ENCODE measurements at places on chromosomes 12 and 14.

- DNase-seq, result no peak
Observed at GRCh38 chr12:22729957-22730443, 105.0 kb downstream of the ETNK1 start.

DNA sequence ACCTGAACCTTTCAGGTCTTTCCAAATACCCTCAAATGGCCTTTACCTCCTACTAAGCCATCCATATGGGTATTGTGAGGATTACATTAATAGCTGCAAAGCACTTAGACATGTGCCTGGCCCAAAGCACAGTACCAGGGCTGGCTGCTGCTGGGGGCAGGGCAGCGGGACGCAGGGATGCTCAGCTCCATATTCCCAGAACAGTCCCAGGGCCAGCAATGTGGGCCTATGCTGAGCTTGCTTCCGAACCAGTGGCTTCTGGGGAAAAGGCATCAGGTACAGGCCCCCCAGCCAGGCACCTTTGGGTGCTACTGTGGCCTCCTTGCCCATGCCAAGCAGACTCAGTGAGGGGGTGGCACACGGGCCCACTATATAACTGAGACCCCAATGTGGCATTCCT is 10.4 kb downstream of the ACTN1 start:
- DNase-seq, result no peak

GRCh38 chr14:24307575-24308341 is at the start of gene CIDEB:
TSS of gene CIDEB (minus strand) at chr14:24307977. CDS start at chr14:24307858, 119 bp downstream.
- DNase-seq, result no peak

DNA sequence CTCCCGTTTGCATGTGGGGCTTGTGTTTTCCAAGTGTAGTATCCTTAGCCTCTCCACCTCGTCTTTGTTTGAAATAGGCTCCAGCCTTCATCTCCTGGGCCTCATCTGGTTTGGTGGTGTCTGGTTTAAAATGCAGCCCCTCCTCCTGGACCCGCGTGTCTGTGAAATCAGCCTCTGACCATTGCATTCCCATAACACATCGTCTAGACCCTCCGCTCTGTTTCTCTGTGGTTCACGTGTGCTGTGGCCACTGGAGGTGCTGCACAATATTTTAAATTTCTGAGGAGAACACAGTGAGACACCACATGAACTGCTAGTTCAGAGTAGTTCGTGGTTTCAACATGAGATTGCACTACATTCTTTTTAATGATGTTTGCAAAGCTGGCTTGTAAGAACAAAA is 35.6 kb downstream of the UBE3B start:
- no peak for DNase-seq

All from stimulated activated CD4-positive, alpha-beta T cell treated with anti-CD3 and anti-CD28 coated beads, Interleukin-15, amount 100 ng/mL, for 1 hour (primary cell).